Stimulated activated CD8-positive, alpha-beta memory T cell treated with anti-CD3 and anti-CD28 coated beads, Interleukin-7, amount 100 ng/mL, for 1 hour (primary cell): ENCODE measurements at places on chromosomes 5 and 9.

DNA sequence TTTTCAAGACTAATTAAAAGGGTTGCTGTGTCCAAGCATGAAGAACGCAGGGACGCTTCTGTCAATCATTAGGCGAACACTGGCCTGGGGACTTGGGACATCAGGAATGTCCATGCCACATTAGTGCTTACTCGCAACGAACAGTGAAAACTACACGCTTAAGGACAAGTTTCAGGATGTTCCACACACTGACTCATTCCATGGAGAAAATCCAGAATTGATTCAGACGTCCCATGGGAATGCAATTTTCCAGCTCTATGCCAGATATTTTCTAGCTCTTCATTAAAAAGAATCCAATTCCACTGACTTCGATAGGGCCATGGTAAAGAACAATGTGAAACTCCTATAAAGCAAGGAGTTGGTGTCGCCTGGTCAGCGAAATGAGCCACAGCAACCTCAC is 98.2 kb downstream of the CAMSAP1 start:
- no peak for DNase-seq

GRCh38 chr9:30172206-30172605 is 2212.2 kb upstream of the ACO1 start:
- no peak for DNase-seq

DNA sequence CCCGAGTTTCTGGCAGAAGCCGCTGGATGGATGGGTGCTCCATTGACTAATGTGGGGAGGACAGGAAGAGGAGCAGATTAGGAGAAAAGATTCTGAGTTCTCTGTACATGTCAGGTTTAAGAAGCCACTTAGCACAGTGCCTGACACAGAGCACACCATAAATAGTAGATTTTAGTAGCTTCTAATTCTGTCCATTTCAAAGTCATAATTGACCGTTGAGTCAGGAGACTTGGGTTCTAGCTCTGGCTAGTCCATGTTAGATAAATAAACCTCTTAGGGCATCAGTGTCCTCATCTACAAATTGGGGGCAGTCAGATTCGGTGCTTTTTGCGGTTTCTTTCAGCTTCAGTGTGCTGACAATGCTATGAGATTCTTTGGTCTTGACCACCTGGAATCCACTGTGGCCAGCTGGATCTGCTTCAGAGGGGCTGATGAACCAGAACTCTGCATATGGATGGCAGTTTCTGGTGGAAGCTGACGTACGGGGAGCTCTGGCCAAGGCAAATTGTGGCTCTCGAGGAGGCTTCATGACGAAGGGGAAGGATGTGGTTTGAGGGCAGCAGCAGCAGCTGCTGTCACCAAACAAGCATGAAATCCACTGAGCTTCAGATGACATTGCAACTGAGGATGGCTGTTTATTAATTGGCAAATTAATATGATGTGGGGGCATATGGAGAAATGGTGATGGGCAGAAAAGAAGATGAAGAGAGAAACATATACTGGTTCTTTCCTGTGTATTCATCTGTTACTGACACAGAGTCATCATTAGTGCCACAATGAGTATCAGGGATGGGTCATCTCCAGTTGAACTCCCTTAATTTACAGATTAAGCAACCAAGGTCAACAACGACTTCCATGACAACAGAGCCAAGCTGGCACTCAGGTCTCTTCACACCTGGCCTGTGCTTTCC is 134.4 kb downstream of the AOPEP start:
- DNase-seq = peak; percentile 43

GRCh38 chr5:52603778-52604554 is 183.8 kb upstream of the ITGA1 start:
- no peak for DNase-seq

DNA sequence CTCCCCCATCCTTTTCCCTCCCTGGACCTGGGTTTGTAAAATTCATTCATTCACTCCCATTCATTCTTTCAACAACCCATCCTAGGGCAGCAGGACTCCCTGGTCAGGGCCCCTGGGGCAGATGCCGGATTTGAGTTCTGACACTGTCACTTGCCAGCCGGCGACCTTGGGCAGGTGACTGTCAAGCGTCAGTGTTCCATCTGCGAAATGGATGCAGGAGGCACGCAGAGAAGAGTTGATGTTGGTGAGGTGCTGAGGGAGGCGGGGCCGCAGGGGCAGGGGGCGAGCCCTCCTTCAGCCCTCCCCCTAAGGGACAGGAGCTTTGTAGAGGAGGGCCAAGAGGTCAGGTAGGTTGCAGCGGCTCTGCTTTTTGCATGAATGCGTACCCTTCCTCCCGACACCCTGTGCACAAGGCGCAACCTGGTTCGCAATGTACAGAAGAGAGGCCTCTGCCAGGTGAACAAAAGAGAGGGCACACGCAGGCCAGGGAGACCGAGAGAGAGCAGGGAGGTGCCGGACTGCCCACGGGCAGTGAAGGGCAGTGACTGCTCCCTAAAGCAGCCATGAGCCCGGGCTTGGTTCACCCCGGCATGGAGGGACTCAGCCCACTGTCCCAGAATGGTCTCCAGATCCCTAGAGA is 128.1 kb downstream of the BARX1 start:
- no peak for DNase-seq

DNA sequence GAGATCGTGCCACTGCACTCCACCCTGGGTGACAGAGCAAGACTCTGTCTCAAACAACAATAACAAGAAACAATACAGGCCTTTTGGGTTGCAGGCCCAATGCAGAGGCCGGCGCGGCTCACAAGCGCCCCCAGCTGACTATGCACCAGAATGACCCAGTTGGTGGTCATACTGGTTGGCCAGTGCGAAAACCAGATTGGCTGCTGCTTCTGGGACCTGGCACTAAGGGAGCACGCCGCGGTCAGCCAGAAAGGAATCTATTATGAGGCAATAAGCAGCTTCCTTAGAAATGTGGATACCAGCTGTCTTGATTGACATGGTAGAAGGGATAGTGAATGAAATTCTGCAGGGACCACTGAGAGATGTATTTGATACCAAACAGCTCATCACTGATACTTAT is 35.0 kb downstream of the RANBP17 start:
- no peak for DNase-seq

DNA sequence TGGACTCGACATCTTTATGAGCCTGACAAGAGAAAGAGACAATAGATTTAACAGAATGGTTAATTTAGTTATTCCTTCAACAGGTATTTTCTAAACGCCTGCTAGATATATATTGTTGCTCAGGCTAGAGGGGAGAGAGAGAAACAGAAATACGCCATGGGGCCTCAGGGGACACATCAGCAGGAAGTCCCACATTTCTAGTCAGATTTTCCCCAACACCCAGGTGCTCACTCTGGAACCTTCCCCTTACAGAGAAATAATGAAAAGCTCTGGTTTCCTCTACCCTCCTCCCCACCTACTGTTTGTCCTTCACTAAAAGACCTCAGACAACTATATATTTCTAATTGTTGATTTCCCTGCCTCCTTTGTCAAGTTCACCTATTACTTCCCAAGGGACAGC is 130.3 kb upstream of the TBC1D2 start:
- DNase-seq = no peak

DNA sequence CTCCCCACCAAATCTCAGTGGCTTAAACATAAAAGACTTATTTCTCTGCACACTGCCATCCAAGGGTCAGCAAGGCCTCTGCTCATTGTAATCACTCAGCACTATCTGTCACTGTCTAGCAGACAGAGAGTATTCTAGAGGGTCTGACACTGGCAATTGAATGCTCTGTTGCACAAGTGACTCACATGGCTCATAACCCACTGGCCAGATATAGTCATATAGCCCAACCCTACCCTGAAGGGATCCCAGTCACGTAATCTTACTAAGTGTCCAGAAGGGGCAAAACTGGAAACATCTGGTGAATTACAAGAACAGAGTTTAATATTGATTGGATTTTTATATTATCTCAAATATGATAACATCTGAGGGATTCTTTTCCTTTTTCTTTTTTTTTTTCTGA is 80.7 kb downstream of the TSSK1B start:
- no peak for DNase-seq

GRCh38 chr5:150389531-150390266 is 23.0 kb downstream of the CD74 start:
- DNase-seq = no peak

DNA sequence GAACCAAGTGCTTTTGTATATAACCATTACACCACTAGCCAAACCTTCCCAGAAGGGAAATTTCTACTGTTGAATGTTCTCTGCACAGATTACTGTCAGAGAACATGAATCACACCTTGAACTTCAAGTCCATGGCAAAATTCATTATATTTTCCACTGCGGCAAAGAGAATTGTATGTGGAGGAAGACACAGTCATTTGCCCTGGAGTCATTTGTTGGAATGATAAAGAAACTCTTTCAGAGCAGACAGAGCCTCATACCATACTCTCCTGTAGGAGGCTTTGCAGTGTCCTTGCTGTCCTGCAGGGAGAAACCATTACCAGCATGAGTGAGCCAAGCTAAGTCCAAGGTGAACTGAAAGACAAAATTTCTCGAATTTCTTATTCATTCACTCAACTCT is 369.0 kb downstream of the ARHGEF28 start:
- DNase-seq = no peak

- no peak for DNase-seq
These were observed 60.6 kb upstream of the MIER3 start for GRCh38 chr5:57012511-57012910.

DNA sequence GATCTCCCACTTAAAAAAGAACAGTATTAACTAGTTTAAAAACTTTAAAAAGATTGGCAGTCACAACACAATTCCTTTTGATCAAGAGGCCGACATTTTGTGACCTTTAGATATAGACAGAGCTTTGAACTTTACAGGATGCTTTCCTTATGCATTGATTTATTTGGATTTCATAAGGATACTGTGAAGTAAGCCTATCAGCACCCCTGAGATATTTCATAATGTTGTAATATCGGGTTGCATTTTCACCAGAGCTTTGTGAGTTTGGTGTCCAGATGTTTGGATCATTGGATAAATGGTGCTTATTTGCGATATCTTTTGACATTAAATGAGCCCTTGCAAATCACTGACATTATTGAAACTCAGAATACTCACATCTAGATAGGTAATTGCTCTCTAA is 7.7 kb downstream of the PALM2AKAP2 start:
- no peak for DNase-seq

- no peak for DNase-seq
These were observed 3.6 kb upstream of the ADAMTS2 start for GRCh38 chr5:179348843-179349242.

DNA sequence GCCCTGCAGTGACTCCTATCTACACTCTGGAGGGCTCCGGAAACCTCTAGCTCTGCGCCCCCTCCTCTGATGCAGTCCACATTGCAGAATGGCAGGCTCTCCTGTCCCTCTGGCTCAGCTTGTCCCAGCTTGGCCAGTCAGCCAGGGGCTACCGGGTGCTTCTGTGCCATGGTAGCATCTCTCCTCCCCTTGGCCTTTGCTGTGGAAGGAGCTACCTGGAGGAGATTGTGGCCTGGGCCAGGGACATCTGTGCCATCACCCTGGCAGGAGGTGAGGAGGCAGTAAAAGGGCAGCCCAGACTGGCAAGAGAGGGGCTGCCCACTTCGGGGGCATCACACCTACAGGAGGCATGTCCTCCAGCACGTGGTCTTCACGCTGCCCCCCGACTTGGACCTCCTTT is 38.1 kb upstream of the FCN1 start:
- no peak for DNase-seq

- DNase-seq = no peak
These were observed 129.9 kb upstream of the ANKH start for GRCh38 chr5:15001517-15001916.
